Activated T-helper 1 cell treated with anti-CD3 and anti-CD28 coated beads, Interleukin-2, amount 50 U/mL, for 16 hours (primary cell): ENCODE measurements at places on chromosomes 11 and 22.

GRCh38 chr11:39971938-39972337, 1487.5 kb downstream of the LRRC4C start:
- no peak for DNase-seq

- peak; percentile 59 for DNase-seq
Observed at GRCh38 chr22:20456064-20456721, 18.6 kb upstream of the SCARF2 start.

GRCh38 chr11:13781153-13781552, 112.7 kb downstream of the FAR1 start:
- DNase-seq, result no peak

DNA sequence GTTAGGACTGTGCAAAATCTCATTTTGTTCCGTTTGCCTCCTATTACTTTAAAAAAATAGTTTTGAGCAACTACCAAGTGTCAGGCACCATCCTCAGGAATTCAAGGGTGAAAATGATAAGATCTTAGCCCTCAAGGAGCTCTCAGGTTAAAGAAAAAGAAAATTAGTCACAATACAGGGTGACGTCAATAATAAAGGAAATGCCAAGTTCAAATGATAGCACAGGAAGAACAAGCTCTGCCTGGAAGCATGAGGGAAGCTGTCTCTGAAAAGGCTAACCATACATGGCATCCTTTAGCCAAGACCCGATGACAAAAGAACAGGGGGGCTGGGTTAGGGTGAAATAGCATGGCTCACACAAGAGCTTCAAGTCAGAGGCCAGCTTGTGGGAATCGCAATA, 11.1 kb upstream of the MPZL2 start:
- DNase-seq, result no peak

DNA sequence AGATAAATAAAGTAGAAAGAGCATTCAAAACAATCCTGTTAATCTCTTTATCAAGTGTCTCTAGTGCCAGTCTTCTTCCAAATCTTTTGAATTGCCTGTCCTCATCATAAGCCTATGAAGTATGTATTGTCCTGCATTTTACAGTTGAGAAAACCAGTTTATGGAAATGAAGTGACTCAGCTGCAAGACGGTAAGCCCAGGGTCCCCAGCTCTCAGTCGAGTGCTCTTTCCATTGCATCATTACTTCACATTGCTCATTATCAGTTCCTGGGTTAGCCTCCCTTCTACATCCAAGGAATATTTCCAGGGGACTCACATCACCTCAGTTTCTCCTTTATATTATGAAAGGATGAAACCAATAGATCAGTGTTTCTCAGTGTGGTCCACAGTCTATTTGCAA, 9.1 kb upstream of the P4HA3 start:
- DNase-seq, result no peak

GRCh38 chr11:125338886-125339811, 156.9 kb downstream of the FEZ1 start:
- DNase-seq, result no peak

DNA sequence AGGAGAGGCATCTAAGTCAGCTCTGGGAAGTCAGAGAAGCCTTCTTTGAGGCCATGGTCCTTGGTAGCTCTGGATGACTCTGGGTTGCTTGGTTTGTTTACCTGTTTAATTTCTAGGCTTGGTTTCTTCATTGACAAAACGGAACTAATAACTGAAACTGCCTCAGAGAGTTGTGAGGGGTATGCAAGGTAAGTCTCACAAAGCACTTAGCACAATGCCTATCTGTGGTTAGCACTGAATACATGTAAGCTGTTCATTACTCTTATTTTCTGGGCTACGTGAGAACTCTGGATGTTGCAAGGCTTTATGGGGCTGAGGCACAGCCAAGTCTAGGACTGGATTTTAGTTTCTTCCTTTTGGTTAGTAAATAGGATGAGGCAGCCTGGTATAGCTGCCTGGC, 225.8 kb upstream of the NCAM1 start:
- DNase-seq, result no peak

DNA sequence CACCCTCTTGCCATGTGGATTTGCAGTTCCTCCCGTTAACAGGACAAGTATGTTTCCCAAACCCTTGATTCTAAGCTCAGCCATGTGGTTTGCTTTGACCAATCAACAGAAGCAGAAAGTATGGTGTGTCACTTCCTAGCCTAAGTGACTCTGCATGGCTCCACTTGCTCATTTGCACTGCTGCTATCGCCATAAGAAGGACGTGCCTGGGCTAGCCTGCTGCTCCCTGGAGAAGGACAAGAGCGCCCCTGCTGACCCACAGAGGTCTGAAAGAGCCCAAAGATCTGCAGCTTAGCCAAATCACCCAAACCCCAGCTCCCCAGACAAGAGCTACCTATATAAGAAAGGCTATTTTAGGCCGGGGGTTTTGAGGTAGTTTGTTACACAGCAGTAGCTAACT, 18.0 kb downstream of the TBRG1 start:
- no peak for DNase-seq

DNA sequence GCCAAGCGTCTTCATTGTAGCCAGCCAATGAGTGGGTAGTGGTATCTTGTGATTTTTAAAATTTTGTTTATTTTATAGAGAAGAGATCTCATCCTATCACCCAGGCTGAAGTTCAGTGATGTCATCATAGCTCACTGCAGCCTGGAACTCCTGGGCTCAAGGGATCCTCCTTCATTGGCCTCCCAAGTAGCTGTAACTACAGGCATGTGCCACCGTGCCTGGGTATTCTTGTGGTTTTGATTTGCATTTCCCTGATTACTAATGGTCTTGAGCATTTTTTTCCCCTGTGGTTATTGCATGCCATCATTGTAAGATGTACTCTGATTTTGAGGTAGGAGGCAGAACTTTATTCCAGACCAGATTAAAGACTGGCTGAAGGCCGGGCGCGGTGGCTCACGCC, 2.4 kb upstream of the DENND6B start:
- DNase-seq, result no peak

GRCh38 chr22:18000441-18001039, 23.8 kb downstream of the MICAL3 start:
- DNase-seq, result no peak
